Right lobe of liver (tissue), 6 donors: ENCODE measurements at places on chromosomes 2 and 18. TPM values are rescaled to one million over a fixed set of nuclear protein-coding genes. Genes with fewer than 3 reads are reported as not detected.

DNA sequence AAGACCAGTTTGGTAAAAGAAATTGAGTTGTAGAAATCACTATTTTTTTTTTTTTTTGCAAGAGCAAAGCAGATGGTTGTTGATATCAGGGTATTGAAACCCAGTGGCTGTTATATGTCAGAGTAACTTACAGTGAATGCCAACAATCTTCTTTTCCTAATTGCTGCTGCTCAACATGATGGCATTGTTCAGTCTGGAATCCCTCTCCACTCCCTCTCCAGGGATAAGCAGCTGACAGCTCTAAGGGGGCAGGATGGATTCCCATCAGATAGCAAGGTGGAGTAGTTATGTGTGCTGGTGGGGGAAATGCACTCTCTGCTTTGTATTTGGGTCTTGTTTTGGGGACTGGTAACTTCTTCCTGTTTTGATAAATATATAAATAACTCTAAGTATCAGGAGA, 200.0 kb downstream of the PIK3C3 start:
- no peak overlapping the region for H3K27ac ChIP-seq
- no peaks in the 10 kb centered on the region for H3K4me1 ChIP-seq
- H3K4me3 ChIP-seq: no peak overlapping the region
- no peaks in the 10 kb centered on the region for H3K36me3 ChIP-seq
- H3K27me3 ChIP-seq: no peaks in the 10 kb centered on the region

DNA sequence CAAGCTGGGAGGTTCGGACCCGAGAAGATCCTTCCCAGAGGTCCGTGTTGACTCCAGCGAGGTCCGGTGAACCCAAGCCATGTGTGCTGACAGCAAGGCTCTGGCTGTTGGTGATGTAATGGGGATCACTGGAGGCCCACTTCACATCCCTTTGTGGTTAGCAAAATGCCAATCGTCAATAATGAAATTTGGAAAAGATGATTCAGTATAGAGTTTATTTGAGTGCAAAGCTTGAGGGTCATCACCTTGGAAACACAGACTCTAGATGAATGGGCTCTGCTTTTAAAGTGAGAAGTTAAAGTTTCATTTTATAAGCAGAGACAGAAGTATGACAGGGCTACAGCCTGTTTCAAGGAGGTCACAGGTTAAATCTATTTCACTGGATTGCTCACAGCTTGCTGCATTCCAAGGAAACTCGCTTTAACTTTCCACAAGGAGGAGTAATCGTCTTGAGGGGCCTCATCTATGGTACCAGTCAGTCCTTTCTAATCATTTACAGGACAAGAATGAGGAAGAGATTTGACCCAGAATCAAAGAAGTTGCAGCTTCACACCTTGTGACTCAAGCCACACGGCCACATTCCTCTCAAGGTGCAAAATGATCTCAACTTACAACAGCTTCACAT, 140.5 kb downstream of the TPO start:
- H3K4me3 ChIP-seq: no peak overlapping the region
- H3K36me3 ChIP-seq: no peaks in the 10 kb centered on the region
- no peak for DNase-seq
- H3K27me3 ChIP-seq: no peaks in the 10 kb centered on the region
- no peaks in the 10 kb centered on the region for H3K4me1 ChIP-seq
- no peak overlapping the region for H3K27ac ChIP-seq

DNA sequence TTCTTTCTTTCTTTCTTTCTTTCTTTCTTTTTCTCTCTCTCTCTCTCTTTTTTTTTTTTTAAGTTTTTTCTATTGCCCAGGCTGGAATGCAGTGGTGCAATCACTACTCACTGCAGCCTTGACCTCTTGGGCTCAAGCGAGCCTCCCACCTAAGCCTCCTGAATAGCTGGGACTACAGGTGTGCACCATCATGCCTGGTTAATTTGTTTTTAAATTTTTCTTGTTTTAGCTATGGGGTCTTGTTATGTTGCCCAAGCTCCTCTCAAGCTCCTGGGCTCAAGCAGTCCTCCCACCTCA, 19.4 kb upstream of the CCDC88A start:
- no peaks in the 10 kb centered on the region for H3K4me1 ChIP-seq
- DNase-seq: no peak
- no peaks in the 10 kb centered on the region for H3K36me3 ChIP-seq

SPP2 gene
- total RNA-seq: 146 TPM

DNA sequence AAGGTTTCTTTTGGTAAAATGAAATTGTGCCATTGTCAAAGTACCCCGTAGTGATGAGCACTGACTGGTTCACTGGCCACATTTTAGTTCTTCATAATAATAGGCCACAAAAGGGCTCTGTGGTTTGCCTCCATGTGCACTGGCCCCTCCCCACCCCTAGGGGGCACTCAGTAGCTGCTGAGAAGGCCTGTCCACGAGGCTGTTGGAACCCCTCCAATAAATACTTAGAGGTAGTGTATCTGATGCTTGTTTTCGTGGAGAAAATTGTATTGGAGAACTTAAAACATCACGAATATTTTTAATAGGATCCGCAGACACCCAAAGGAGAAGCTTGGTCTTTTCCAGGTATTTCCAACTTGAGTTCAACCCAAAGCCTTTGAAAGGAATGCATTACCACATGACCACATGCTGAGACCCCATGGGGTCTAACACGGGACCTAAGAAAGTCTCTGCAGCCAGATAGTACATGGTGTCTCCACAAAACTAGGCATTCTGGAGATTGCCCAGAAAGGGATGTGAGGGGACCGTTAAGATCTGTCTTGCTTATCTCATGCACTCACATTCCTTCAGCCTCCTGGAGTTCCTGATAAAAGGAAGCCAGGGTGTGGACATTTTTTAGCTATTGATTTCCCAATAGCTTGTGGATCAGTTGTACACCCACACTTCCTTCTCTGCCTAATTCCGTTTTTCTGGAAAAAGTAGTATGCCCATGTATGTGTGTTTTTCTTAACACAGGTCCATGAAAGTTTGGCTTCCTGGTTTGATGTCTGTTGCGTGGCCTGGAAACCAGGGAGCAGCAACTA, 28.5 kb upstream of the NOSTRIN start:
- H3K4me1 ChIP-seq: peaks cover 8% of the 10 kb centered on the region
- no peak overlapping the region for H3K27ac ChIP-seq
- H3K4me3 ChIP-seq: no peak overlapping the region
- H3K36me3 ChIP-seq: no peaks in the 10 kb centered on the region
- no peaks in the 10 kb centered on the region for H3K27me3 ChIP-seq

GRCh38 chr18:5620289-5620688, 76.5 kb upstream of the EPB41L3 start:
- no peak for DNase-seq
- H3K27me3 ChIP-seq: no peaks in the 10 kb centered on the region
- H3K36me3 ChIP-seq: no peaks in the 10 kb centered on the region

SERPINB12 gene
- not detected for total RNA-seq

GRCh38 chr2:189049709-189050164, 75.6 kb downstream of the COL3A1 start:
- no peak for DNase-seq
- no peaks in the 10 kb centered on the region for H3K36me3 ChIP-seq
- no peaks in the 10 kb centered on the region for H3K27me3 ChIP-seq
- H3K4me1 ChIP-seq: no peaks in the 10 kb centered on the region
- no peak overlapping the region for H3K4me3 ChIP-seq

SRSF7 gene
- total RNA-seq: 41.0 TPM
